Ovary (tissue), 10 donors: ENCODE measurements at places on chromosomes 6 and 20. TPM values are rescaled to one million over a fixed set of nuclear protein-coding genes. Genes with fewer than 3 reads are reported as not detected.

DNA sequence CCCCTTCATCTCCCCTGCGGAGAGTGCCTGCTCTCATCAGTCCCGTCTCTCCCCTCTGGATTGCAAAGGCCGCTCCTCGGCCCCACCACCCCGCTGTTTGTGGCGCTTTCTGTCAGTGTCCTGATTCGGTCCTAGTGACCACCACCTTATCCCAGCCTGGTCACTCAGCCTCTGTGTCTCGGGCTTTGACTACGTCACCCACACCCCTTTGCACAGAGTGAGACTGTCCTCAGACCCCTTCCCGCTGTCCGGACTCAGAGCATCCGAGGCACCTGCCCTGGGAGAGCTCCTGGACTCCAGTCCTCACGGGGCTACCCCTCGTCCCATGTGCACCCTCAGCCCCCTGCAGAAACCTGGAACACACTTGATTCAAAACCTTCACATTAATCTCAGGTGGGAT is 380.2 kb downstream of the TAF4 start:
- no peak overlapping the region for H3K27ac ChIP-seq
- no peaks in the 10 kb centered on the region for H3K4me1 ChIP-seq
- H3K4me3 ChIP-seq, result no peak overlapping the region
- no peaks in the 10 kb centered on the region for H3K27me3 ChIP-seq

DNA sequence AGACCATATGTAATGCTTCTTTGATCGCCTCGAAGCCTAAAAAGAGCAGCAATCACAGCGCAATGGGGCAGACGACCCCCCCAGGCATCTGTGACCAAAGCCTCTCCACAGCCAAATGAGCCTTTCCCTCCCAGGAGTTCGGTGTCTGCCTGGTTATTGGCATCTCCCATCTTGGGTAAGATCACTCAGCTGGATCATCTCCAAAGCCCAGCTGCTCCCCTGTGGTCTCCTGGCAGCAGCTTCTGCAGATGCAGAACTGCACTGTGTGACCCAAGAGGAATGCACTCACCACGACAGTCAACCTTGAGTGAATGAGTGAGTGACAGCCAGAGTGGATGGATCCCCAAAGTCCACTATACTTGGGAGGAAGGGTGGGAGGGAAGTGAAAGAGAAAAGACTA is 44.8 kb upstream of the IYD start:
- H3K4me3 ChIP-seq, result no peak overlapping the region
- H3K36me3 ChIP-seq, result no peaks in the 10 kb centered on the region
- no peak for DNase-seq
- H3K4me1 ChIP-seq, result peaks cover 2% of the 10 kb centered on the region

POLR1C gene
- total RNA-seq, result 41.7 TPM

PGBD1 gene
- 3.5 TPM for total RNA-seq

SCRT2 gene
- total RNA-seq, result not detected

TLDC2 gene
- total RNA-seq, result not detected

DNA sequence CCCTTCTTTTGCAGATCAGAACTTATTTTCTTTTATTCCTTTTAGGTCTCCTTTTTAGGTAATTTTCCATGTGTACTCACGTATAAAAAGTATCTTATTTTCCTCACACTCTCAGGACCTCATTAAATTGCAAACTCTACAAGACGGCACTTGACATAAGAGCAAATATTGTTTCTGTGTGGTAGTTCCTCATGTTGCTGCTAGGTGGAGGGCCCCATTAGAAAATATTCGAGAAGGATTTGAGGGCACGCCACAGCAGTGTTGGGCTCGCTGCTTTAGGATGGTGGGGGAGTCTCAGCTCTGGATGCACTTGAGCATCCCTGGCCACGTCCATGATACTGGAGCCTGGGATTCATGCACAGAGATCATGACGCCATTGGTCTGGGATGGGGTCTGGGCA is 64.9 kb upstream of the ZFP64 start:
- DNase-seq, result no peak
- no peaks in the 10 kb centered on the region for H3K27me3 ChIP-seq
- no peaks in the 10 kb centered on the region for H3K36me3 ChIP-seq
- no peaks in the 10 kb centered on the region for H3K4me1 ChIP-seq

DNA sequence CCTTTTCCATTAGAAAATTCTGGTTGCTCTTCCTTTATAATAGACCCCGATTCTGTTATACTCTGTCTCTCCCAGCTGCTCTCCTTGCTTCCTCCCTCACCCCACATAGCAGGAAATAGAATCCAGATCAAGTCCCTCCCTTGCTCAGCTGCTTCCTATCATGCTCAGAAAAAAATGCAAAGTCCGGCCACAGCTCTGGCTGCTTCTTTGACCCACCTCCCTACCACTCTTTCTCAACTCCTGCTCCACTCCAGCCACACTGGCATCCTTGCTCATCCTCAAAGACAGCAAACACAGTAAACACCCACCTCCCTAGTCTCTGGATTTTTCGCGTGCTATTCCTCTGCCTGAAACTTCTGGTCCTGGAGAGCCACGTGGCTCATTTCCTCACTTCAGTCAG is 9.1 kb upstream of the SLC22A16 start:
- no peaks in the 10 kb centered on the region for H3K27me3 ChIP-seq
- DNase-seq, result no peak
- no peaks in the 10 kb centered on the region for H3K36me3 ChIP-seq

PHACTR3 gene
- total RNA-seq, result 5.7 TPM

WFDC10A gene
- total RNA-seq, result not detected

DNA sequence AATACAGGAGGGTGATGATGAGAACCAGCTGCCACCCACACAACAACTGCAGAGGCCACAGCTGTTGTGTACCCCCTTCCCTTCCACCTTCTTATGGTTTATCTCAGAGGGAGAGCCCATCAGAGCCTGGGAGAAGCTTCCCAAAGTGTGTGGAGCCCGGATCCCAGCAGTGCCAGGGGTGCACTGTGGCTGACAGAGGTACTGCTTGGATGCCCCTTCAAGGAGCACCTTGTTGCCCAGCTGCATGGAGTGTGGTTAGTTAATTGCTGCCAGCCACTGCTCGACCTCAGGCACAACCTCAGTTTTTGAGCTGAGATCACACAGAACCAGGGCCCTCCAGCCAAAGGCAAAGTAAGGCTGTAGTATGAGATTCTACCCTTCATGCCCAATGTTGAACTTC is 13.0 kb downstream of the PI3 start:
- no peak for DNase-seq
- no peak overlapping the region for H3K4me3 ChIP-seq
- no peak overlapping the region for H3K27ac ChIP-seq

DNA sequence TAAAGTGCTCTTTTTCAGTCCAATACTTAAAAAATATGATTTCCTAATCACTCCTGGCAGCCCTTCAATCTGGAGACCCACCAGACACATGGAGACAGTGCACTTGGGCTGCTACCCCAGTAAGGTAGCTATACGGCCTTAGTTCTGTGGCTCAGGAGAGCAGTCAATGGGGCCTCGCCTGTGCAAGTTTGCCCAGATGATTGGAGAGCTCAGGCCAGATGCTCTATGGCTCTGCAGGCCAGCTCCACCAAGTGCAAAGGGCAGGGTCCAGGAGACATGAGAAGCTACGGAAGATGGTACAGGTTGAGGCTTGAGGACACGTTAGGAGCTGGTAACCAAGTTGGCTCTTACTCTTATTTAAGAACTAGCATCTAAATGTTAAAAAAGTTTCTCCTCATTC is 30.7 kb downstream of the STK38 start:
- no peak for DNase-seq
- H3K36me3 ChIP-seq, result no peaks in the 10 kb centered on the region
- H3K4me3 ChIP-seq, result no peak overlapping the region
- no peaks in the 10 kb centered on the region for H3K4me1 ChIP-seq
- no peaks in the 10 kb centered on the region for H3K27me3 ChIP-seq

GRCh38 chr6:41370488-41371111 is 35.2 kb downstream of the NCR2 start:
- no peak overlapping the region for H3K27ac ChIP-seq
- H3K27me3 ChIP-seq, result peaks cover 11% of the 10 kb centered on the region
- H3K4me3 ChIP-seq, result no peak overlapping the region
- no peaks in the 10 kb centered on the region for H3K36me3 ChIP-seq
- no peak for DNase-seq

DNA sequence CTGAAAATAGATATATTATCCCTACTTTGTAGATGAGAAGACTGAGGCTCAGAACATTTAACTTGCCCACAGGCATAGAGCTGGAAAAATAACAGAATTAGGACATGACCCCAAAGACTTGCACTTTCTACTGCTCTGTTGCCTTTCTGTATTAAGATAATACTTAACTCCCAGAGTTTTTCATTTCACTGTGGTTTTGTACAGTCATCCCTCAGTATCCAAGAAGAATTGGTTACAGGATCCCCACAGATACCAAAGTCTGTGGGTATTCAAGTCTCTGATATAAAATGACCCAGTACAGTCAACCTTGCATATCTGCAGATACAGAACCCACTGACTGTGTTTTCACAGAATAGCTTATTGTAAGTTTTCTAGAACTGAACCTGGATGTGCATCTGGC is 16.8 kb downstream of the MRS2 start:
- H3K36me3 ChIP-seq, result no peaks in the 10 kb centered on the region
- no peaks in the 10 kb centered on the region for H3K27me3 ChIP-seq
- H3K4me1 ChIP-seq, result no peaks in the 10 kb centered on the region
- DNase-seq, result no peak
- no peak overlapping the region for H3K4me3 ChIP-seq

DNA sequence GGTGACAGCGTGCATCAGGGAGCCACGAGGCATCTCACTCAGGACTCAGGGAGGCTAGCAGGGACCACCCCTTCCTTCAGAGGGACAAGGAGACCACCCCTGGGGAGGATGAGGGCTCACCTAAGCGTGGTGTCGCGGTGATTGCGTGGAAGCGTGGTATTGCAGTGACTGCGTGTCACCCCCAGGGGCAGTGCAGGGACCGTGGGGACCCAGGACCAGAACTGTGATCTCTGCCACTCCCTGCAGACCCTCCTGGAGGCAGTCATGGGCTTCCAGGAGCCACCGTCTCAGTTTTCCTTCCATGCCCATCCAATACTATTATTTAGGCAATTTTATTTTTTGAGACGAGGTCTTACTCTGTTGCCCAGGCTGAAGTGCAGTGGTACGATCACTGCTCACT is 147.1 kb downstream of the TAF4 start:
- no peaks in the 10 kb centered on the region for H3K36me3 ChIP-seq
- no peak for DNase-seq
- H3K4me1 ChIP-seq, result no peaks in the 10 kb centered on the region
- H3K27ac ChIP-seq, result no peak overlapping the region
- H3K27me3 ChIP-seq, result no peaks in the 10 kb centered on the region

EDN3 gene
- not detected for total RNA-seq

GOPC gene
- total RNA-seq, result 27.6 TPM

- no peak for DNase-seq
- no peaks in the 10 kb centered on the region for H3K36me3 ChIP-seq
- H3K4me3 ChIP-seq, result no peak overlapping the region
- peaks cover 1% of the 10 kb centered on the region for H3K4me1 ChIP-seq
- no peaks in the 10 kb centered on the region for H3K27me3 ChIP-seq
- H3K27ac ChIP-seq, result no peak overlapping the region
Observed at GRCh38 chr20:35821807-35822242, 50.0 kb downstream of the PHF20 start.

GRCh38 chr20:46803123-46804020 is 91.3 kb upstream of the EYA2 start:
- DNase-seq, result no peak
- H3K4me3 ChIP-seq, result no peak overlapping the region
- H3K27me3 ChIP-seq, result no peaks in the 10 kb centered on the region
- no peaks in the 10 kb centered on the region for H3K36me3 ChIP-seq
- no peaks in the 10 kb centered on the region for H3K4me1 ChIP-seq

GRCh38 chr6:27861861-27862260 is 50.3 kb downstream of the OR2B2 start:
- peaks cover 10% of the 10 kb centered on the region for H3K4me1 ChIP-seq
- H3K27ac ChIP-seq, result no peak overlapping the region
- no peak overlapping the region for H3K4me3 ChIP-seq
- no peaks in the 10 kb centered on the region for H3K36me3 ChIP-seq
- no peak for DNase-seq

DNA sequence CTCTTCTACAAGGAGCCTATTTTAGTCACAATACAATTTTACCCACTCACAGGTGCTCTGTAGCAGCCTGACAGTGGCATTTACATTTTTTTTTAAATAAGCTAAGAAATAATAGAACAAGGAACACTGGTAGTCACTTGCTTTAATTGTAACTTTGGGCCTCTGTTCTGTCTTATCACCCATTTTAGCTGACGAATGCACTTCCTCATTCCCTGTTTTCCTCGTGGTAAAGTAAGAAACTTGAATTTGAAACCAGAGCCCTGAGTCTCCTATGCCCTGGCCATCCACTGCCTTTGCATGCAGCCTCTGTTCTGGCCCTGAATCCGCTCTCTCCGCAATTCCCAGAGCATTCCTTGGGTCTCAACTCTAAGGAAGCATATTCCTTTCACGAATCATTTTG is 550.6 kb downstream of the PTPRT start:
- H3K27ac ChIP-seq, result no peak overlapping the region
- no peaks in the 10 kb centered on the region for H3K4me1 ChIP-seq

DNA sequence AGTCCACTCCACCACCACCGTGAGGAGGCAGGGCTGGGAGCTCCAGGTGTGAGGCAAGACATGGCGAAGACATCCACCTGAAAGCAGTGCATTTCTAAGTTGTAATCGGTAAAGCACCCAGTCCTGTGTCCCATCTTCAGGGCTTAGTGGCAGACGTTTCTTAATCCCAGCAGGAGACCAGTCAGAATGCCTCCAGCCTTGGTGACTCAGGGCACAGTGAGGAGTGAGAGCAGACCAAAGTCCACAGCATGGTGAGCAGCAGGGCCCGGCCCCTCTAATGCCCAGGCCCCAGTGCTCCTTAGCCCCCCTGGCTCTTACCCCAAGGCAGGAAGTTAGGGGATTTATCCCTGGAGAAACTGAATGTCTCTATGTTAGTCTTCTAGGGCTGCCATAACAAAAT is 183.9 kb downstream of the SYNDIG1 start:
- H3K4me1 ChIP-seq, result peaks cover 7% of the 10 kb centered on the region
- H3K27me3 ChIP-seq, result no peaks in the 10 kb centered on the region
- H3K4me3 ChIP-seq, result no peak overlapping the region

DNA sequence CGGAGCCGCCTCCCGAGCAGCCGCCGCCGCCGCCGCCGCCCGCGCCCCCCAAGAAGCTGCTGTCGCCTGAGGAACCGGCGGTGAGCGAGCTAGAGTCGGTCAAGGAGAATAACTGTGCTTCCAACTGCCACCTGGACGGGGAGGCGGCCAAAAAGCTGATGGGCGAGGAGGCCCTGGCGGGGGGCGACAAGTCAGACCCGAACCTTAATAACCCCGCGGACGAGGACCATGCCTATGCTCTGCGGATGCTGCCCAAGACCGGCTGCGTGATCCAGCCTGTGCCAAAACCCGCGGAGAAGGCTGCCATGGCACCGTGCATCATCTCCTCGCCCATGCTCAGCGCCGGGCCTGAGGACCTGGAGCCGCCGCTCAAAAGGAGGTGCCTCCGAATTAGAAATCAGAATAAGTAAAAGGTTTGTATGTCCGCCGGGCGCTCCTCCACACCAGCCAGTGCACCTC is 145.2 kb downstream of the SOBP start:
- peaks cover 3% of the 10 kb centered on the region for H3K4me1 ChIP-seq
- H3K36me3 ChIP-seq, result no peaks in the 10 kb centered on the region
- H3K27me3 ChIP-seq, result no peaks in the 10 kb centered on the region
- H3K4me3 ChIP-seq, result peak overlapping the region; percentile 6
